ENCODE measurements at places on chromosomes 4 and X. TPM values are rescaled to one million over a fixed set of nuclear protein-coding genes. Genes with fewer than 3 reads are reported as not detected.

The SETD7 gene
- total RNA-seq: 63.6 TPM

The KCNIP4 gene
- not detected for total RNA-seq

The FGF2 gene
- total RNA-seq: 33.0 TPM

The ARR3 gene
- total RNA-seq: not detected

The TLR1 gene
- 18.7 TPM for total RNA-seq

The OPRPN gene
- total RNA-seq: 1.0 TPM

The ETDA gene
- not detected for total RNA-seq

GRCh38 chrX:155148724-155149537, 67.3 kb upstream of the VBP1 start:
- DNase-seq: no peak
- H3K27me3 ChIP-seq: no peaks in the 10 kb centered on the region
- no peak overlapping the region for H3K27ac ChIP-seq
- no peak overlapping the region for H3K4me3 ChIP-seq
- H3K4me1 ChIP-seq: no peaks in the 10 kb centered on the region

GRCh38 chr4:152220201-152220666, 315.7 kb downstream of the FBXW7 start:
- no peak overlapping the region for H3K4me3 ChIP-seq
- no peaks in the 10 kb centered on the region for H3K4me1 ChIP-seq
- no peak for DNase-seq
- H3K27me3 ChIP-seq: no peaks in the 10 kb centered on the region
- H3K36me3 ChIP-seq: no peaks in the 10 kb centered on the region

DNA sequence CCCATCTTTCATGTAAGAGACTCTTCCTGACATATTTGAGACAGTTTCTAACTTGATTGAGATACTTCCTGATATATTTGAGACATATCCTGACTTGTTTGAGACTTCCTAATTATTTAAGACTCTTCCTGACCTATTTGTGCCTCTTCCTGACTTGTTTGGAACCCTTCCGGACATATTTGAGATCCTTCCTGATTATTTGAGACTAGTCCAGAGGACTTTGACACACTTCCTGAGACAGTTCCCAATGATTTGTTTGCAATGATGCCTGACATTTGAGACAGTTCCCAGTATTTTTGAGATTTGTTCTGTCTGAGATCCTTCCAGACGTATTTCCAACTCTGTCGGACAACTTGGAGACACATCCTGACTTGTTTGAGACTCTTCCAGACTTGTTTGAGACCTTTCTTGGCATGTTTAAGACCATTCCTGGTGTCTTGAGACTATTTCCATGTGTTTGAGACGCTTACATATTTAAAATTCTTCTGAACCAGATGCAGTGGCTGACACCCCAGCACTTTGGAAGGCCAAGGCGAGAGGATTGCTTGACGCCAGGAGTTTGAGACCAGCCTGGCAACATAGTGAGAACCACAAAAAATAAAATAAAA, 118.9 kb upstream of the USP9X start:
- DNase-seq: no peak
- no peaks in the 10 kb centered on the region for H3K4me1 ChIP-seq
- no peaks in the 10 kb centered on the region for H3K27me3 ChIP-seq
- H3K4me3 ChIP-seq: no peak overlapping the region
- H3K36me3 ChIP-seq: no peaks in the 10 kb centered on the region

DNA sequence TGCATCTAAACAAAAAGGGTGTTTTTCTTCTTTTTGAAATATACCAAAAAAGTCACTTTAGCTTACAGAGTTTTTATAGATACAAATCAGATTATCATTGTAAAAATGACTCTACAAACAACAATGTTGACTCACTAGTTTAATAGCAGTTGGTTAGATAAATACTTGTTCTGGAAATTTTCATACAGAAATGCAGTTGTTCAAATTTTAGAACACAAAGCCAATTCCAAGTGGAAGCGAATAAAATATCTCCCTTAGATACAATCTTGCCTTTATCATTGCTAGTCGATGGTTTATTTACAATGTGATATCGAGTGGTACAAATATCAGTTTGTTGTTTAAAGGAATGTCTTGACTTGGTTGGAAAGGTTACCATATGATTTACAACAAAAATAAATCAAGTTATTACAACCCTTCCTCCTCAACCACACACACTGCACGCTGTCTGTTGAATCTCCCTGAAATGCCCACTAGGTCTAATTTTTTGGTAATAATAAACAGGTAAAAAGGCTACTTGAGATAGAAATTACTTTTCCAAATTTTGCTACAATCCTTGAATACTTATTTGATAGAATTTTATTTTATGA, 114.8 kb downstream of the CDS1 start:
- H3K4me3 ChIP-seq: no peak overlapping the region
- H3K27me3 ChIP-seq: no peaks in the 10 kb centered on the region
- no peak overlapping the region for H3K27ac ChIP-seq
- no peak for DNase-seq

- DNase-seq: no peak
- H3K27me3 ChIP-seq: no peaks in the 10 kb centered on the region
- no peaks in the 10 kb centered on the region for H3K4me1 ChIP-seq
- no peak overlapping the region for H3K27ac ChIP-seq
Observed at GRCh38 chr4:74039315-74039763, 850 bp upstream of the CXCL3 start.

DNA sequence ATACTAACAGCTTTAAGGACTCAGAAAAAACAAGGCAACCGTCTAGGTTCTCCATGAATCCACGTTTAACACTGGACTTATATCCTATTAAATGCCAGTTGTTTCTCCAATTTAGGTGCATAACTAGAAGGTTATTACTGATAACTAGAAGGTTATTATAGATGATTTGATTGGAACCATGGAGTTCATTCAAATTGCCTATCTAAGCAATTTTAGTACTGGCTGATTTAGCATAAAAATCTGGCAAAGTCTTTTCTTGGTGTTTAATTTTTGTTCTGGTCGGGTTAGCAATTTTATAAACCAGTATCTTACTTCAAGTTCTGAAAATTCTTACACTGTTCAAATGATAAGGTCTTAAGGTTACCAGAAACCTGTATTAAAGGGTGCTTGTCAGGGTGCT, 672.8 kb upstream of the GNPDA2 start:
- H3K27ac ChIP-seq: no peak overlapping the region
- H3K27me3 ChIP-seq: no peaks in the 10 kb centered on the region
- no peaks in the 10 kb centered on the region for H3K36me3 ChIP-seq
- H3K4me1 ChIP-seq: no peaks in the 10 kb centered on the region
- DNase-seq: no peak

DNA sequence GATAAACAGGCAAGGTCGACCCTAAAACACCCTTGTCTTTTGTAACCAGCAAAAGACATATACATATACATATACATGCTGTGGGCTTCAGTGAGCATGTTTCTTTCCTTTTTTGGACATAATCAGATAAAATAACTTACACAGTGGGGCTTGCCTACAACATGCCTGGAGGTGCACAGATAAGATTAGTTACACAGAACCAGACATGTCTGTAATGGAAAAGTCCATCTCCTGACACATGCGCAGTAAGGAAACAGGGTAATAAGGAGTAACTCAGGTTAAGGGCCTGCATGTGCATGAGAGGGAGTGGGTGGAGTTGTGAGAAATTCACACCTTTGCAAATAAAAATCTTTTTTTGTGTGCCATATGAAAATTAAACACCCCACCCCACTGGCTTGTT, 3.4 kb downstream of the UGT2A1 start:
- DNase-seq: no peak
- no peak overlapping the region for H3K4me3 ChIP-seq
- no peak overlapping the region for H3K27ac ChIP-seq
- H3K4me1 ChIP-seq: no peaks in the 10 kb centered on the region
- H3K36me3 ChIP-seq: no peaks in the 10 kb centered on the region

DNA sequence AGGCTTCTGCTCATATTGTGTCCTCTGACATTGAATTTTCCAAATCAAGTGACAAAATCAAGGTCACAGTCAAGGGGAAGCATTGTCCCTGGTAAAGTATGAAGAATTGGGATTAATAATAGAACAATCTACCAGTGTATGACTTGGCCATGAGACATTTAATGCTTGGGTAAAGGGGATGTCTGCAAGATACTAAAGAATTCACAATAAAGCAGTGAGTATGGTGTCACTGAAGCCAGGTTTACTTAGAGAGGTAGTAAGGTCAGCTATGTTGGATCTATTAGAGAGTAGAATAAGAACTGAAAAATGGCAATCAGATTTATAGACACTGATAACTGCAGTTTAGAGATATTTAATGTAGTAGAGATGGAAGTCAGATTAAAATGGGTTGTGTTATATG, 349.2 kb downstream of the BMPR1B start:
- H3K36me3 ChIP-seq: no peaks in the 10 kb centered on the region
- H3K27me3 ChIP-seq: no peaks in the 10 kb centered on the region
- H3K27ac ChIP-seq: no peak overlapping the region
- DNase-seq: no peak
- H3K4me3 ChIP-seq: no peak overlapping the region
- H3K4me1 ChIP-seq: no peaks in the 10 kb centered on the region

GRCh38 chrX:123121241-123121640, 62.8 kb upstream of the GRIA3 start:
- H3K27me3 ChIP-seq: no peaks in the 10 kb centered on the region
- no peak overlapping the region for H3K4me3 ChIP-seq
- DNase-seq: no peak
- no peak overlapping the region for H3K27ac ChIP-seq

Data from breast epithelium (tissue), 4 donors.